Activated B cell treated with CpG ODN at 0.5 μM for 24 hours (primary cell): ENCODE measurements at places on chromosomes 1 and 21.

DNA sequence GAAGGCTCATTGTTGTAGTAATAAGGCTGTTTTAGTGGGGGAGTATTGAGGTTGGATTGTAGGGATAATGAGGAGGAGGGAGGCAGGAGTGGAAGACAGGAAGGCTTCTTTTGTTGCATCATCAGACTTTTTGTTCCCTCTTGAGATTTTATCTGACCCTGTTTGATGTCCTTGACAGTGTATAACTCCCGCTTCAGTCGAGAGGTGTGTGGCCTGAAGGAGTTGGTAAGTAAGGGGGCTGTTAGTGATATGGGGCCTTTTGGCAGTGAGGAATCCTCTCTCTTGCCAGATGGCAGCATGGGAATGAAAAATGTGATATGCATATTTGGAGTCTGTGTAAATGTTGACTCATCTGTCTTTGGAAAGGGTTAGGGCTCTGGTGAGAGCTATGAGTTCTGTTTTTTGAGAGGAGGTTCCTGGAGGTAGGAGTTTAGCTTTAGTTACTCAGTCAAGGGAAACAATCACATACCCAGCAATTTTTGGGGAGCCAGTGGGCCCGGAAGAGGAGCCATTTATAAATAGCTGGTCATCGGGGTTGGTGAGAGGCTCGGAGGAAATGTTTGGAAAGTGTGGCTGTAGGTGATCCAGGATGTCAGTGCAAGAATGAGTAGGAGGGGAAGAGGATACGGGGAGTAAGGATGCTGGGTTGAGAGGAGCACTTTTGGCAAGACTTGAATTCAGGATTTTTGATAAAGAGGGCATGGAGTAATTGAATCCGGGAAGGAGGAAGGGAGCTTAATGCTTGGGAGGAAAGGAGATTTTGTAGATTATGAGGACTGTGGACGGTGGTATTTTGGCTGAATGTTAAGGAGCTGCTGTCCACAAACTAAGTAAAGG is 136.7 kb upstream of the ETV3 start:
- DNase-seq, result no peak

DNA sequence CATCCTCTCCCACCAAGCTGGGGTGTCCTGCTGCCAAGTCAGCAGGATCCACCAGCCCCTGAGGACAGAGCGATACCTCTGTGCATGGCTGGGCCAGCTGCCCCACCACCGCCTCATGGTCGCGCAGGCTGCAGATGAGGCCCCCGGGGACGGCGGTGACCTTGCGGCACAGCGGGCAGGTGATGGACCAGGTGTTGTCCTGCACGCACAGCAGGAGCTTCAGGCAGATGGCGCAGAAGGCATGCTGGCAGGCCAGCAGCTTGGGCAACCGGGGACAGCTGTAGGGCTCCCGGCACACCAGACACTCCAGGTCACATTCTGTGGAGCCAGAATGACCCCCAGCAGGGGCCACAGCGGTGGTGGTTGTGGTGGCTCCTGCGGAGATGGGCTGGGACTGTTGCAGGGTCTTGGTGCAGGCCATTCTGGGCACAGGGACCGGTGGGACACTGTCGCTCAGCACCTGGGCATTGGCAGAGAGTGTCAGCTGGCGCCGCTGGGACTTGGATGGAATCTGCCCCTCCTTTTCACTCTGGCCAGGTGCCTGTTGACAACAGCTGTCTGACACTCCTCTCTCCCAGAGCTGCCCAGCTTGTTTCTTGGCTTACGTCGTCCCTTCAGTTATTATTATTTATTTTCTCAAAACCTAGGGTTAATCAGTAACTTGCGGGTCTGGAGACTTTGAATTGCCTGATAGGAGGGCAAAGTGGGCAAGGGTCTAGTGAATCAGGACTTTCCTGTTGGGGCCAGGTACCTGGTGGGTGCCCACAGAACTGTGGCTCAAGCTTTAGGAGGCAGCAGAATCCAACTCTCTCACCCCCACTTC is at the start of gene RNF186:
Gene RNF186 (minus strand): TSS at position 603 of the 823 bp plus-strand sequence. CDS start 182 bp downstream, at position 421.
- DNase-seq, result no peak

GRCh38 chr1:24920533-24920925 is 9.5 kb downstream of the RUNX3 start:
- no peak for DNase-seq

GRCh38 chr1:34828611-34829010 is 30.9 kb downstream of the SMIM12 start:
- no peak for DNase-seq

DNA sequence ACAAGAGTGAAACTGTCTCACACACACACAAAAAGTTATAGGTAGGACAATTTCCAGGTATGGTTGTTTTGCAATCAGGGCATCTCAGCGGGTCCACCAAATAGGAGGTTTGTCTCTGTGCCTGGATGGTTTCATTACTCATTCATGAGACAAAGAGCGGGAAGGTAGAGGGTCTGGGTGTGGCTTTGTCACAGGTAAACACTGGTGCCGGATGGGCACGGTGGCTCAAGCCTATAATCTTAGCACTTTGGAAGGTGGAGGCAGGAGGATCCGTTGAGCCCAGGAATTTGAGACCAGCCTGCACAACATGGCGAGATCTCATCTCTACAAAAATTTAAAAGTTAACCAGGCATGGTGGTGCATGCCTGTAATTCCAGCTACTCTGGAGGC is 16.3 kb upstream of the ERVH48-1 start:
- no peak for DNase-seq

DNA sequence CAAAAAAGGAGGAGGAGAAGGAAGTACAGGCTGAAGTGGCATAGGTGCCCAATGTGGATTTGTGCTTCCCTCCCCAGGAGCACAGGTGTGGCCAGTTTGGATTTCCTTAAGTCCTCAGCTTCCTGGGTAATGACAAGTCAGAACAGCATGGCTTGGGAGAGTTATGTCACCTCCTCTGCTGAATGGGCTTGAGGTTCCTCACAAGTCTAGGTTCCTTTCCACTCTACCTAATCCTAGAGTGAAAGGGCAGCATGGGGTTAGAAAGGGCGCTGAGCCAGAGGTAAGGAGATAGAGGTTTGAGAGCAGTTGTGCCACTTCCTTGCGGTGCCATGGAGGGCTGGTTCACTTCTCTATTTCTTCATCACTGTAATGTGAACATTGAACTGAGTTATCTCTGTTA is 35.5 kb upstream of the IL20 start:
- no peak for DNase-seq

GRCh38 chr1:209755926-209756614 is at the start of gene TRAF3IP3:
Gene TRAF3IP3, plus strand, starts transcription at chr1:209756053. Its CDS starts 3,987 bp downstream, at chr1:209760040.
- DNase-seq, result peak; percentile 41

DNA sequence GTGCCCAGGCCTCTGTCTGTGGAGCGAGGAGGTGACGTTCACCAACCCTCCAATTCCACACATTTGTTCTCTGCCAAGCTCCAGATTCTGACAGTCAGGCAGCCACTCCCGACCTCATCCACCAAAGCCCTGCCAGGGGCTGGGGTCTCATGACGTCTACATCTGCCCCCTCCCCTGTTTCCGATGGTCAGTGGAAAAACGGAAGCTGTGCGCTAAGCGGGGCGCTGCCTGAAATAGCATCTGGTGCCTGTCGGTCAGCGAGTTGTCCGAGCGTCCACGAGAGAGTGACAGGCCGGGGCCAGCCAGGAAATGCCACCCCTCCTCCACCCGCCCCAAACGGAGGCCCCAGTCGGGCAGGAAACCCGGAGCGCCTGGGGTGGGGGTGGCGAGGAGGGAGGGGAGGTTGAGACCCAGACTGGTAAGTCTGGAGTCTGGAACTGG is 3.2 kb upstream of the TAL1 start:
- DNase-seq, result no peak

GRCh38 chr1:34851431-34852105 is 8.0 kb downstream of the SMIM12 start:
- DNase-seq, result no peak

- DNase-seq, result no peak
Measured at GRCh38 chr1:239392271-239392670, 5.9 kb downstream of the CHRM3 start.

- no peak for DNase-seq
Measured at GRCh38 chr1:205375835-205376545, 19.3 kb upstream of the KLHDC8A start.

DNA sequence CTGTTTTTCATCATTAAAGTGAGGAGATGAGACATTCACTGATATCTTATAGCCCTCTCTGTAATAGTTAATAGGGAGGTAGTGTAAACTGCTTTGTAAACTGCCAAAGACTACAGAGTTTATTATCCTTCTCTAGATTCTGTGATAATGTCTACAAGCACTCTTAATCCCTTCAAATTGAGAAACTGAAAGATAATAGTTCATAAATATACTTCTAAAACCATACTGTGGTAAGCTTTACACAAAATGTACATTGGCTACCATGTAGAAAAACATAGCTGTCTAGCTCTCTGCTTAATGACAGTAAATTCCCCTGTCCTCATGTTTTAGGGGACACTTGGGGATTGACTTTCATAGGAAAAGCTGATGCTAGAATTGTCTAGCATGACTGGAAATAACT is 39.6 kb downstream of the CXADR start:
- no peak for DNase-seq

- no peak for DNase-seq
Measured at GRCh38 chr21:44379515-44379848, 26.1 kb downstream of the TRPM2 start.

GRCh38 chr1:225454733-225455132 is 26.9 kb upstream of the LBR start:
- no peak for DNase-seq

- DNase-seq, result no peak
Measured at GRCh38 chr1:169347688-169348382, 19.8 kb downstream of the NME7 start.

DNA sequence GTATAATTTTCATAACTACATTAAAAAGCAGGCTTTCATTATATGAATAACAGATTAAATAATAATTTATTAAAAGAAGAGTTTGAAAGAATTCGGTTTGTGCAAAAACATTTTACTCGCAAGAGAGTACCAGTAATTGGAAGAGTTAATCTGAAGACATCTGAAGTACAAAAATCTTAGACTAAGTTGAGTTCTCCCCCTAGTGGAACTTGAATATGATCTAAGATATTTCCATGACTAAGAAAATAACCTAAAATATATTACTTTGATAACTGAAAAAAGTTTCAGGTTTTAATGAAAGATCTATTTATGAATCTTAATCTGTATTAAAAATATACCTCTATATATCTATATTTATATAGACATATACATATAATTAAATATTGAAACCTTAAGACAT is 112.5 kb upstream of the GFI1 start:
- no peak for DNase-seq

- no peak for DNase-seq
Measured at GRCh38 chr1:238672262-238672661, 714.1 kb upstream of the CHRM3 start.

DNA sequence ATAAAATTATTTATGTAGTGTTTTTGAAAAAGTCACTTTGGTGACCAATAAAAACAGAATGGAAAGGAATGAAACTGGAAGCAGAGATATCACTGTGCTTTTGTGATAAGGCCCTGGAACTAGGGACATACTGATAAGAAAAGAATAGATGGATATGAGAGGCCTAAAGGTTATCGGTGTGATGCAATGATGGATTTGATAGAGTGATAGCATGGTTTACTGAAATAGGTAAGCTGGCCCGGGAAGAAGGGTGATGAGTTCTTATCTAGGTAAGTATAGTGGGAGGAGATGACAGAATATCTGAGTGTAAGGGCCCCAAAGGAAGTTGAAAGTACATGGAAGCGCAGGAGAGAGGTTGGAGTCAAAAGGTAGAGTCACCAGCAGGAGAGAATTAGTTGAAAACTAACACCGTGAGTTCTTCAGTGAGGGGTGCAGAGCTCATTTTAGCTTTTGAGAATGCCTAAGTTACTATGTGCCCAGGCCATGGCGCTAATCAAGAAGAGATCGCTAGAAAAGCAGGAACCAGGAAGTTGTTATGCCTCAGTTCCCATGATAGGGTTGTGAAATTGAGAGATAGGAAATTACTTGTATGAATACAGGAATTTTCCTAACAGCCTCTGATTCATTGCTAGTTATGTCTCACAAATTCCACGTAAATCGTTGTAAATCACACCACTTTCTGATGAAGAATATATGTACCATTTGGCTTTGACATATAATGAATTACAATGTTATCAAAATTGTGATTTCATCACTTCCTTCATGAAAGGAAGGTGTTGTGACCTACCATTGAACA is 115.3 kb downstream of the PLA2G4A start:
- no peak for DNase-seq

GRCh38 chr1:68379085-68379478 is 70.7 kb downstream of the RPE65 start:
- no peak for DNase-seq

DNA sequence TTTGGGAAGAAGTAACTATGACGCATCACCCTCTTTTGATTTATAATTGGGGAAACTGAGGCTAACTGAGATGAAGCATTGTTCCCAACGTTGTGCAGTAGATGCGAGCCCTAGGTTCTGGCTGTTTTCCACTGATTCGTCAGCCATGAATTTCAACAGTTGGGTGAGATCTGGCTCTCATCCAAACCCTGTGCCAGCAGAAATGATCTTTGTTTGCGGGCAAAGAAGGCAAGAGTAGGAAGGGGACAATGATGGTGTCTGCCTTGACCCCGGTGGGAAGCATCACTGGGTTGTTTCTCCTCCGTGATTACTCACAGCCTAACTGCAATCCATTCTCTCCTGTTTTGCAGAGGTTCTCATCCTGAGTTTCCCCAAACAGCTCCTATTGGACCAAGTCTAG is 142.3 kb downstream of the MIS18A start:
- DNase-seq, result no peak

GRCh38 chr1:86227026-86227425 is 70.5 kb upstream of the COL24A1 start:
- no peak for DNase-seq

GRCh38 chr1:184593597-184593996 is 161.1 kb downstream of the EDEM3 start:
- no peak for DNase-seq

DNA sequence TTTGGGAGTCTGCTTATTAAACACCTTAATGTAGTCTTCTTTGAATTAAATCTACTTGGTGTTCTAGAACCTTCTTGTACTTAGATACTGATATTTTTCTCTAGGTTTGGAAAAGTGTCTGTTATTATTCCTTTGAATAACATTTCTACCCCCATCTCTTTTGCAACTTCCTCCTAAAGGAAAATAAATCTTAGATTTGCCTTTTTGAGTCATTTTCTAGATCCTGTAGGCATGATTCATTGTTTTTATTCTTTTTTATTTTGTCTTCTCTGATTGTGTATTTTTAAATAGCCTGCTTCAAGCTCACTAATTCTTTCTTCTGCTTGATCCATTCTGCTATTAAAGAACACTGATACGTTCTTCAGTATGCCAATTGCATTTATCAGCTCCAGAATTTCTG is 155.9 kb upstream of the NEGR1 start:
- DNase-seq, result no peak

DNA sequence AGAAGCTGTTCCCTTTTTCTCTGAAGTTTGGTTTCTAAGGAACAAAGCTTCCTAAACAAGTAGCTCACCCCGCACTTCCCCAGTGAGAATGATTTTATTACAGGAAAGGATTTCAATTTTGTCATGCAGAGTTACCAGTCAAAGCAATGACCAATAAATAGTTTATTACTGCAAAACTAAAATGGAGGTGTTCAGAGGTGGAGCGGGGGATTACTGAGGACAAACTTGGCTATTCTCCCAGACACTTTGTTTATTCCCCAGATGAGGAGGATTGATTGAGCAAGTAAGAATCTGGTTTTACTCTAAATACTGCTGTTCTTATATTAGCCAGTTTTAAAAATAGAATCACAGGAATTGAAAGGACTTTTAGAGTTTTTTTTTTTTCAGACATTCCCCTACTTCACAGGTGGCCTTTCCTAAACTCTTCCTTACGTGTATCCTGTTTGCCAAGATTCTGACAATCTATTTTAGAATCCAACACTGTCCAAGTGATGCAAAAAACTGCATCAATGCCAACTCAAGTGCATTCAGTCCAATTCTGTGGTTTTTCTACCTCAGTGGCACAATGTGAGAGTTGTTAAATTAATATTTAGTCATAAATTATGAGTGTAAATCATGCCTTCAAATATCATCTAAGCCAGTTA is 136.1 kb downstream of the TNFSF18 start:
- no peak for DNase-seq
